Nephron progenitor cell (in vitro differentiated cells): ENCODE measurements at places on chromosomes 1 and 21.

GRCh38 chr1:243563732-243564131, 286.3 kb downstream of the AKT3 start:
- no peak for DNase-seq
- no peaks in the 10 kb centered on the region for H3K27me3 ChIP-seq
- H3K27ac ChIP-seq, result no peak overlapping the region
- H3K4me3 ChIP-seq, result no peak overlapping the region
- peaks cover 23% of the 10 kb centered on the region for H3K36me3 ChIP-seq
- no peaks in the 10 kb centered on the region for H3K4me1 ChIP-seq

DNA sequence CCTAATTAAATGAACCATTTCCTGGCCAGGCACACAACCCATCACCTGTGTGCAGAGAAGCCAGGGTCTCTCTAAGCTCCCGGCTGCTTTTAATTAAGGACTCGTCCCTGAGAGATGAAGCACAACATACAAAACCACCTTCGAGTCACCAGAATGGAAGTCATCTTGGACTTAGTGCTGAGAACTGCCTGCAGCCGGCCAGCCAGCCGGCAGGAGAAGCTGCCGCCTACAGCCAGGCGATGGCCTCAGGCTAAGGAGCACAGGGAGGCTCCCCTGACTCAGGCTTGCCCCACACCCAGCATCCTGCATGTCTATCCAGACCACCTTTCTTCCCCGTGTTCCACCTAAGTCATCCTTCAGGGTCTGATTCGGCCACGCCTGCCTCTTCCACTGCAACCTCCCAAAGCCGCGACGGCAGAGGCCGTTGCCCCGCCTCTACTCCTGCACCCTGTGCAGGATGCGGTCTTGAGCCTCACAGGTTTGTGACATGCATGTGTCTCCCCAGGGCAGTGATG, 83.6 kb downstream of the SLC66A1 start:
- H3K27ac ChIP-seq, result peak overlapping the region; percentile 94
- H3K4me3 ChIP-seq, result no peak overlapping the region
- no peak for DNase-seq
- H3K36me3 ChIP-seq, result peaks cover 17% of the 10 kb centered on the region

DNA sequence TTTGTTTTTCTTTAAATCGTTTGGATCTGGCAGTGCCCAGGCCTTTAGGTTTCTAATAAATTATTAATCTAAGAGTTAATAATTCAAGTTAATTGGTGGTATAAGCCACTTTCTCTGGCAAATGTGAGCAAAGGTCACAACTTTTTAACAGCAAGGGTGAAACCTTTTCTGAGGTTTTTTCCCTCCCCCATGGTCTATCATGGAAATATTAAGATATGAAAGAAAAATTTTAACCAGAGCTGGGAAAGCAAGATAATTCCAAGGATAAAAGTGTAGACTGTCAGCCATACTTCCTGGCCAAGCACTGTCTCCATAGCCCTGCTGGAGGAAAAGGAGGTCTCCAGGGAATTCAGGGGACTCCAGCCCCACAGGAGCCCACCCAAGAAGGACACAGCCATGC, 341.2 kb downstream of the SETD4 start:
- H3K4me3 ChIP-seq, result no peak overlapping the region
- no peaks in the 10 kb centered on the region for H3K36me3 ChIP-seq
- no peaks in the 10 kb centered on the region for H3K4me1 ChIP-seq
- peaks cover 3% of the 10 kb centered on the region for H3K27me3 ChIP-seq

DNA sequence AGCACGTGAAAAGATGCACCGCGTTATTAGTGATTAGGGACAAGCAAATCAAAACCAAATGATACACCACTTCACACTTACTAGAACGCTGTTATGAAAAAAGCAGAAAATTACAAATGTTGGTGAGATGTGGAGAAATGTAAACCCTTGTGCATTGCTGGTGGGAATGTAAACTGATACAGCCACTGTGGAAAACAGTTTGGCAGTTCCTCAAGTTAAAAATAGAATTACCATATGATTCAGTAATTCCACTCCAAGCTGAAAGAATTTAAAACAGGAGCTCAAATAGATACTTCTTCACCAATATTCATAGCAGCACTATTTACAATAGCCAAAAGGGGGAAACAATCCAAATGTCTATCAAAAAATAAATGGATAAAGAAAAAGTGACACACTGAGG, 10.3 kb upstream of the EVI5 start:
- no peak for DNase-seq
- H3K4me3 ChIP-seq, result no peak overlapping the region
- H3K27ac ChIP-seq, result no peak overlapping the region
- peaks cover 5% of the 10 kb centered on the region for H3K4me1 ChIP-seq
